ENCODE measurements at places on chromosomes 2 and 18. TPM values are rescaled to one million over a fixed set of nuclear protein-coding genes. Genes with fewer than 3 reads are reported as not detected.

The PKDCC gene
- 210 TPM for total RNA-seq

The AQP12A gene
- total RNA-seq = not detected

The NBAS gene
- total RNA-seq = 37.1 TPM

The BOK gene
- total RNA-seq = 35.4 TPM

The NTSR2 gene
- not detected for total RNA-seq

The NR4A2 gene
- total RNA-seq = 8.7 TPM

The DPYSL5 gene
- total RNA-seq = not detected

The RGPD4 gene
- not detected for total RNA-seq

The ZRANB3 gene
- 2.3 TPM for total RNA-seq

The C1QL2 gene
- 11.6 TPM for total RNA-seq

The CD8A gene
- total RNA-seq = 17.7 TPM

The HOXD9 gene
- not detected for total RNA-seq

The UGT1A5 gene
- not detected for total RNA-seq

The KCNJ3 gene
- 1.5 TPM for total RNA-seq

The MARCHF7 gene
- 49.4 TPM for total RNA-seq

The SULT1C2 gene
- not detected for total RNA-seq

The OR6B2 gene
- total RNA-seq = not detected

The DHRS9 gene
- total RNA-seq = not detected

The MDH1B gene
- total RNA-seq = not detected

The E2F6 gene
- 1.9 TPM for total RNA-seq

The STARD6 gene
- total RNA-seq = not detected

The BCL11A gene
- total RNA-seq = 0.11 TPM

The KIAA2012 gene
- total RNA-seq = 0.11 TPM

The C2orf15 gene
- 0.32 TPM for total RNA-seq

The PASK gene
- not detected for total RNA-seq

The CELF4 gene
- not detected for total RNA-seq

The GLI2 gene
- total RNA-seq = 23.1 TPM

The BOLL gene
- not detected for total RNA-seq

The GALNT3 gene
- 0.64 TPM for total RNA-seq

The RAB6C gene
- total RNA-seq = not detected

The WDR12 gene
- total RNA-seq = 2.1 TPM

The RPRM gene
- total RNA-seq = not detected

The ABCB11 gene
- not detected for total RNA-seq

The TMEM247 gene
- total RNA-seq = not detected

The LOXHD1 gene
- not detected for total RNA-seq

The ICA1L gene
- 0.43 TPM for total RNA-seq

The RABL2A gene
- total RNA-seq = 5.5 TPM

The TCF23 gene
- not detected for total RNA-seq
